ENCODE measurements at places on chromosomes 13 and 19. TPM values are rescaled to one million over a fixed set of nuclear protein-coding genes. Genes with fewer than 3 reads are reported as not detected.

GRCh38 chr13:99086267-99087097 lies 108.6 kb upstream of the DOCK9 start:
- DNase-seq: no peak

The CLEC17A gene
- not detected for total RNA-seq

The NAXD gene
- total RNA-seq: 34.5 TPM

DNA sequence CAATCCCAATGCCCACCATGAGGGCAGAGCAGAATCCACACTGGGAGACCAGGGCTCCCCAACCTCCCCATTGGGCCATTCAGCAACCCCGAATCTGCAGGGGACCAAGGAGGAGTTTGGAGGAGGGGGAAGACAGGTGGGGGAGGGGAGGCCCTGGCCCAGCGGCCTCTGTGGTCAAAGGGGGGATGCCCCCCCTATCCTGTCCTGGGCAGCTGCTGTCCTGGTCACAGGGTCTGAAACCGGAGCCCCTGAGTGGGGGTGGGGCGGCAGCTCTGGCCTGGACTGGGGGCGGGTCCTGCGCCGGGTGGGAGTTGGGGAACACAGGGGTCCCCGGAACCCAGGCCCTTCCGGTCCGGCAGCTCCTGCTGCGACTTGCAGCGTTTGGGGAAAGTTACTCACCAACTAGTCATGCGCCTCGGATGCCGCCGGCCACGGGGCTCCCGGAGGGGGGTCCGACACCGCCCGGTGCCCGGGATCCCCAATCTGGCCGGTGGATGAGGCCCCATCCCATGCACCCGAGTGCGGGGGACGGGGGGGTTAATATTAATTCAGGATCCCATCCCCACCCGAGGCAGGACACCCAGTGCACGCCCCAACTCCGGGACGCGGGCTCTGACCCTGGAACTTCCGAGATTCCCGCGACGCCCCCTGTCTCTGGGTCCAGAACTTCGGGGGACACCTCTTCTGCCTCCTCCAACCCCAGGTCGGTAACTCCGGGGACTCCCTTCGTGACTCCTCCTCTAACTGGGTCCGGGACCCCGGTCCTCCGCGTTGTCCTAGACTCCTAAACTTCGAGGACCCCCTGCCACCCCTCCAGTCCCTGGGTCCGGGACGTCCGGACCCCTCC lies 872 bp downstream of the HOMER3 start:
- no peak for DNase-seq

GRCh38 chr13:27595055-27595811 lies 25.1 kb downstream of the LNX2 start:
- no peak for DNase-seq

DNA sequence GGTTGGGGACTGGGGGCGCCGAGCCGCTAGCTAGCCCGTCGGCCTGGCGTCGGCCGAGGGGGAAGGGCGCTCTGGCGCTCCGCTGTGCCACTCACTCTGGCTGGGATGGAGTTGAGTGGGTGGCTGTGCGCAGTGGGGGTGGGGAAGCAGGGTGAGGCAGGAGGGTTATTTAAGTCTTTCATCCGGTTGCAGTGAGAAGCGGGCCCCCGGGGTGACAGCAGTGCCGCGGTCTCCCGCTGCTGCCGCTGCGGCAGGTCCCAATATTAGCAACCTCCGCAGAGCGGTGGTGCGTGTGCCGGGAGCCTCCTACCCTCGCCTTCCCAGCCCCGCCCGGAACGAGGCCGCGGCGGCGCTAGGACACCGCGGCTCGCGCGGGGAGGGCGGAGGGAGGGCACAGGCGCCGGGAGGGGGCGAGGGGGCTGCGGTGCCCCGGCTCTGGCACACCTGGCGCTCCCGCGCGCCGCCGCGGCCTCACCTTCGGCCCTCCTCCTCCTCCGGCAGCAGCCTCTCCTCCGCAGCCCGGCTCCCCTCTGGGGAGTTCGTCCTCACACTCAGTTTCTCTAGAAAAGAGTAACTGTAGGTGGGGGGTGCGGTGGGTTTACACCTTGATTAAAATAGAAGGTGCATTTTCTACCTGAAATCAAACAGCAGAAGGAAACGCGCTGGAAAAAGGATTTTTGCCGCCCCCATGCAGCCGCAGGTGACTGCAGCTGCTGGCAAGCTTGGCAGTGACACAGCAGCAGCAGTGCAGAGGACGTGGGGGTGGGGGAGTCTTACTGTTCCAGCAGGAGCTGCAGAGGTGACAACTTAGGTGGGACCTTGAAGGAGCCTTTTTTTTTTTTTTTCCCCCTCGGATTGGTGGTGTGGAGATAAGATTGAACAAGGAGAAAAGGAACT lies 4.5 kb downstream of the FGF9 start:
- DNase-seq: no peak

DNA sequence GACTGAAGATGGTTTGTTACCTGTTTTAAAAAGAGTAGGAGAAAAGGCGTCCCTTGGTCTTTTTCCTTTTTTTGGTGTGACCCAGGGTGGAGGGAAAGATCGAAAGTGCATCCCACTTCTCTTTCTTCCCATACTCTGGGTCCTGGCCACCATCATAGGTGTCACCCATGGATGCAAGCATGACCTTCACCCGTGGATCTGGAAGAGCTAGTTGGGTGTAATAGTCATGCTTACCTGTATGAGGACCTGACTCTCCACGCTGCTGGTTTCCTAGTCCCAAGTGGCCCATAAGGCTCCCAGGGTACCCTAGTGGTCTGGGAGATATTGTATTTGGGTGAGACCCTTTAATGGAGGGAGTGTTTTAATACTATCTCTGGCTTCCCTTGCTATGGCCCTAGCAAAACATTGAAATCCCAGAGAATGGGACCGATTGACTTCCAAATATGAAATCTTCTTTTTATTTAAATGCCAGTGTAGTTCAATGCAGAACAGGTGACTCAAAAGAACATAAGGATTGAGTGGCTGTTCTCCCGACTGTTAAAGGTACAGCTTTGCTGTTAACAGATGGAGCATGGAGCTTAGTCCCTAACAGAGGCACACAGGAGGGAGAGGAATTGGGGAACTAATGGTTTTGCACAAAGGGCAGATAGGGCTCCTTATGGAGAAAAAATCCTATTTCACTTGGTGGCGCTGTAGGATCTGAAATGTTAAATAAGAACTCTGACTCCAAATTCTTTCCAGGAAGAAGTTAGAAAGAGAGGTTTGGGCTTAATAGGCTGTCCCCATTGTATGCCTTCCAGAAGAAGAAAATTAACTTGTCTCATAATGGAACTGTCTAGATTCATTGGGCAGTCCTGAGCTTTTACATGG lies 7.0 kb upstream of the ZNF550 start:
- DNase-seq: no peak

- peak; percentile 24 for DNase-seq
Observed at GRCh38 chr13:28475916-28476725, 18.8 kb downstream of the FLT1 start.

DNA sequence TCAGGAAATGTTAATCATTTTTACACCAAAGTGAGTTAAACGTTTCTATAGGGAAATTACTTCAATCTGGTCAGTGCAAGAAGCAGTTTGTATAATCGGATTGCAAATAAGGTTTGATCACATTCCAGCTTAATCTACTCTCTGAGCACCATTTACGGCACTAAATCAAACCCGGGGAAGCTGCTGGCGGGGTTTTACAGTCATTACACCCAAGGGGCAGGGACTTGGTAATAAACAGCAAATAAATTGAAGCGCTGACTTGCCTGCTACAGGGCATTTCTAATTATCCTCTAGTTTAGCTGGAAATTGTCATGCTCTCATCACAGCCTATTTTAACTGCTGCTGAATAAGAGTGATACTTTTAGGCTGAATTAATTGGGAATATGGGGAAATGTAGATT lies 152.1 kb upstream of the SOX21 start:
- no peak for DNase-seq

The APC2 gene
- total RNA-seq: 1.7 TPM

- no peak for DNase-seq
Observed at GRCh38 chr19:8097681-8098567, 45.4 kb downstream of the CCL25 start.

DNA sequence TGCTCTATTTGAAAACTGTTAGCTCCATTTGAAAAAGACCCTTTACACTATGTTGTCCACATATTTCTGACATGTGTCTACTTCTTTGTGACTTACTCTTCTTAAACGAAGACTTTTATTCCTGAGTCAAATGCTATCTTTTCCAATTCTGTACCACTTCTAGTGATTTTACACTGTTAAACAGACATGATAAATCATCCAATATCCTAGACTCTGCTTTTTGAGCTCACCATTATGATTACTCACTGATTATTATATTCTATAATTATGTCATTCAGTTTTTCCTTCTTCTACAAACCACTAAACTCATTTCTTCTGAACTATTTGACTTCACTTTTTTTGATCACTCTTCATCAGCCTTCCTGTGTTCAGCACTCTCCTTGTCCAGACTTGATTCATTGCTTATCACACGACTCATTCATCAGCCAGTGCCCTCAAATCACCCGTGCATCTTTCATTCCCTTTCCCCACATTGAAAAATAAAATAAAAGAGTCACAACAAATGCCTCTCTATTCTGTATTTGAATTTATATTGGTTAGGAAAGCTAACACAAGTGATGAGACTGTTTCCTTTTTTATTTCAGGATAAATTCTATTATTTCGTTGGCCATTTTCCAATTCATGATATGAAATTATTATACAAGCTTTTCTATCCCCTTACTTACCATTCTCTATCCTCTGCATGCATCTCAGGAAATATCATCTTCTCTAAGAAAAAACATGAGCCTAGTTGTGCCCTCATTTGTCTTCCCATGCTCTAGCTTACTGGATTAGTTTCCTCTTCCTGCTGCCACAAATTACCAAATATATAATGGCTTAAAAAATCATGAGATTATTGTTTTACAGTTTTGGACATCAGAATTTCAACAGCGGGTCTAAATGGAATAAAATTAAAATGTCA lies 1482.1 kb upstream of the MIR17HG start:
- DNase-seq: no peak

DNA sequence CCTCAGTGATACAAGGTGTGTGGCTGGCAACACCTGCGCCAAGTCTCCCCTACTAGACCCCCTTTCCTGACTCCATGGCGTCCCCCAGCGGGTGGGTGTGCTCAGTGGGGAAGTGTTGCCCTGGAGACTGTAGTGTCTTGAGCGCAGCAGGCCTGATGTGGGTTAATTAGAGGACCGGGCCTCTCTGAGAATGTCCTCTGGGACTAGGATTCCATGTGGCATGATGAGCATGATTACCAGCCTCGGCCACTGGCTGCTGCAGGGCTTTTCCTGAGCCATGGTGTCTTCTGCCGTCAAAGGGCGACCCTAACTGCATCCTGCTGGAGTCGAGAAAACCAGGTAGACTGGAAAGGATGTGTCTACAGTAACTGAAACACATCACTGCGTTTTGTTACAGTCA lies 28.1 kb downstream of the MICOS13 start:
- DNase-seq: no peak

The POGLUT2 gene
- 4.8 TPM for total RNA-seq

DNA sequence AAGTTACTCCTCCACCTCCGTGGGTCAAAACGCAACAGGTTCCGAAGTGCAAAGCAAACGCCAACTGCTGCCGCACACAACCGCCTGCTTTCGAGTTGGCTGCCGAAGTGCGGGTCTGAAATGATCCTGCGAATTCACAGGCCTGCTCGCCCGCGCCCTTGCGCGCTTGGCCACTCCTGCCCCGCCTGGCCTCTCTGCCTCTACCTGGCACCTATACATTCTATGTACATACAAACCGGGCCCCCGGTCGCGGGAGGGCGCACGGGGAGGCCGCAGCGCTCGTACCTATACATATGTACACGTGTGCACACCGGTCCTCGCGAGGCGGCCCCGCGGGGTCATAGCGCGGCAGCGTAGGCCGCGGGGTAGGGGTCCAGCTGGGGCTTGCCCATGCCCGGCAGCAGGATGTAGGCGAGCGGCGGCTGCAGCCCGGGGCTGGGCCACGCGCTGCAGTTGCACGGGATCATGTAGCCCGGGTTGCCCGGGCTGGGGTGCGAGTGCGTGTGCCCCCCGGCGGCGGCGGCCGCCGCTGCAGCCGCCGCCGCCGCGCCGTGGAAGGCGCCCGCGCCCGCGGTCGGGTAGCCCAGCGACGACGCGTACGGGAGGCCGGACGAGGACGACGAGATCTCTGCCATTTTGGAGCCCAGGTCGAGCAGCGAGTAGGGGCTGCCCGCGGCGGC lies 1.3 kb downstream of the SOX21 start:
- DNase-seq: peak; percentile 79

GRCh38 chr13:31321457-31321856 lies 121.7 kb downstream of the B3GLCT start:
- DNase-seq: no peak

- DNase-seq: no peak
Observed at GRCh38 chr19:56864443-56865125, 24.1 kb upstream of the PEG3 start.

- no peak for DNase-seq
Observed at GRCh38 chr19:42290523-42291434, 11.2 kb upstream of the PRR19 start.

DNA sequence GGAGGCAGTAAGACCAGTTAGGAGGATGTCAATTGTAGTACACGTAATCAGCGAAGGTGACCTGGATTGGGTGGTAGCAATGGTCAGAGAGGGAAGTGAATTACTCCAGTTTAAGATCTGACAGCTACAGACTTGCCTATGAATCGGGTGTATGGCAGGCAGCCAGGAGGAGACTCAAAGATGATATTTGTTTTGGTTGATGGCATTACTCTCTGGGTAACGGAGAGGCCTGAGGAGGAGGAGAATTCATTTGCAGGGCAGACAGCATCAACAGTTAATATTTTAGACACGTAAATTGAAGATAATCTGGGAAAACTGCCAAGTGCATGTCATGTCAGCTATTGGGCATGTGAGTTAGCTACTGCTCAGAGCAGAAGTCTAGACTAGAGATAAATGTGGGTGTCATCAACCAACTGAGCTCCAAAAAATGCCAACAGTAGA lies 109.2 kb downstream of the SGCG start:
- no peak for DNase-seq

The GIPR gene
- not detected for total RNA-seq

- DNase-seq: peak; percentile 93
Observed at GRCh38 chr19:6276447-6276846, 3.3 kb downstream of the MLLT1 start.

The ZNF100 gene
- total RNA-seq: 3.7 TPM

The CGB2 gene
- not detected for total RNA-seq

DNA sequence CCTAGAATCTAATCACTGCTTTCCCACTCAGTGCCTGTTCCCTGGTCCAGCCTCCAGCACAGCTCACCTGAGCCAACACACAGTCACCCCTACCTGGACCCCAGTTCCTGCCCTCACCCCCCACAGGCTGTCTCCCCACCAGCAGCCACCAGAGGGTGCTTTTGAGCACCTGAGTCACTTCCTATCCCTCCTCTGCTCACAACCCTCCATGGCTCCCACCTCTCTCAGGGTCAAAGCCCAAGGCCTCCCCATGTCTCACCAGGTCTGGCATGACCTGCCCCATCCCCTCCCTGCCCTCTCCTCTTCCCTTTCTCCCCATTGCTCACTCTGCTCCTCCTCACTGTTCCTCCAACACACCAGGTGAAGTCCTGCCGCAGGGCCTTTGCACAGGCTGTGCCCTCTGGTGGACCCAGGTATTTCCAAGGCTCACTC lies 7.1 kb upstream of the DPP9 start:
- no peak for DNase-seq

The LRRC25 gene
- 5.8 TPM for total RNA-seq

The CBLC gene
- total RNA-seq: not detected
